Activated naive CD4-positive, alpha-beta T cell treated with anti-CD3 and anti-CD28 coated beads for 36 hours (primary cell): ENCODE measurements at places on chromosomes 2 and 18.

DNA sequence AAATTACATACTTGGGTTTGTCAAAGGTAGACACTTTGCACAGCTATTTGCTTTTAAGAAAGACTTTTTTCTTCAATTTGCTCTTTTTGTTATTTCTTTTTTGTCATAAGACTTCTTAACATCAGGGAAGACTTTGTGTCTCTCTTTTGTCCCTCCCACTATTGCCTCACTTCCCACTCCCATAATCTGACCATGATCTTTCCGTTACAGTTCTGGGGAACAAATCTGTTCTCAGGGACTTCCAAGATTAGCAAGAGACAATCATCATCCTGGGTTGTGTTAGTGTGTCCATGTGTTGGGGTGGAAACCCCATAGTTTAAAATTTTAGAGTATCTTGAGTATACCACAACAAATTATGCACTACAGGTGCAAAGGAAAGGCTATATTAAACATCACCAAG lies 75.3 kb downstream of the REV1 start:
- no peak overlapping the region for H3K4me3 ChIP-seq
- H3K27ac ChIP-seq, result peak overlapping the region; percentile 50
- peaks cover 22% of the 10 kb centered on the region for H3K36me3 ChIP-seq
- no peak for DNase-seq
- no peaks in the 10 kb centered on the region for H3K4me1 ChIP-seq

DNA sequence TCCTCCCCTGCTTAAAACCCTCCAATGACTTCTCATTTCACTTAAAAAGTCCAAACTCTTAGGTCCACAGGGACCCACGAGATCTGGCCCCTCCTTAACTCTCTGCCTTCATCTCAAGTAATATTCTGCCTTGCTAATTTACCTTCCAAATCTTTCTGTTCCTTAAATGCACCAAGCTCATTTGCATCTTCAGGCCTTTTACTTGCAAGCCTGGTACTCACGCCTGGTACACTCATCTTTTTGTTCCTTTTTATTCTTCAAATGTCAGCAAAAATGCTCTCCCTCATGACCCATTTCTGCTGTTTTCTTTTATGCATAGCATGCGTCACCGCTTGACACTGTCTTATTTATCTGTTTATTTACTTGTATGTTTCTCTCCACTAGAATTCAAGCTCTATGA lies 2.7 kb upstream of the WIPF1 start:
- H3K4me1 ChIP-seq, result peaks cover 59% of the 10 kb centered on the region
- H3K27ac ChIP-seq, result peak overlapping the region; percentile 99
- H3K27me3 ChIP-seq, result no peaks in the 10 kb centered on the region
- peak; percentile 32 for DNase-seq
- peak overlapping the region; percentile 10 for H3K4me3 ChIP-seq

DNA sequence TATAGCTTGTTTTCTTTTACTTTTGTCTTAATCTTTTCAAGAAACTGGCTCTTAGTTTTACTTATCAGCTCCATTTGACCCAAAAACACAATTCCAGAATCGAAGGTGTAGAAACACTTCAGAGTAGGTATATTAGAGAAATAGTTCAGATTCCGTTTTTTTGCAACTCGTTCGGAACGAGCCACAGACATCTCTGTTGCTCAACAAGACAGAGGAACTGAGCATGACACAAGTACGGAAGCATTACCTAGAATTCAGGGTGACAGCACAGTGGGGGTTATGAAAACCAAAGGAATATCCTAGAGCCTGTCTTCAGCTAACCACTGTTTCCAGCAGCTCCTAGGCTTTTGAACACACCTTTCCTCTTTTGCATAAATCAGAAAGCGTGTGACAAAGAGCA lies 5.0 kb downstream of the HRH4 start:
- no peak for DNase-seq
- H3K4me3 ChIP-seq, result no peak overlapping the region
- H3K27me3 ChIP-seq, result peaks cover 3% of the 10 kb centered on the region
- H3K27ac ChIP-seq, result no peak overlapping the region
- H3K36me3 ChIP-seq, result no peaks in the 10 kb centered on the region

DNA sequence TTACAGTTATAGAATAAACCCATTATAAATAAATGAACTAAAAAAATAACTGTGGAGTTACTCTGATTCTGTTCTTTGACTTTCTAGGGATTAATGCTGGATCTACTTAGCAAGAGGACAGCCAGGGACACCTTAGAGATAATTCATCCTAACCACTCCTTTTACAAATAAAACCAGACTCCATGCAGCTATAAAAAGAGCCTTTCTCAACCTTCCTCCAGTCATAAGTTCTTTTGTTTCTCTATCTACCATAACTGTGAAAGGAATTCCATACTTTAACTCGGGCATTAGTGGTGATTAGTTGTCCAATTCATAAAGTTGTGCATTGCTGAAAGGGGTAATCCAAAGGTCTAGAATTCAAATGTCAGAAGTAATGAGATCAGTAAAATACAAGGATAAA lies 682.4 kb downstream of the DPP10 start:
- DNase-seq, result no peak
- H3K27ac ChIP-seq, result no peak overlapping the region
- no peaks in the 10 kb centered on the region for H3K27me3 ChIP-seq

- DNase-seq, result no peak
- no peak overlapping the region for H3K4me3 ChIP-seq
- no peaks in the 10 kb centered on the region for H3K4me1 ChIP-seq
Measured at GRCh38 chr2:128423788-128424165, 105.1 kb upstream of the HS6ST1 start.

GRCh38 chr2:216516730-216517350 lies 18.2 kb downstream of the RPL37A start:
- H3K4me1 ChIP-seq, result no peaks in the 10 kb centered on the region
- H3K27me3 ChIP-seq, result no peaks in the 10 kb centered on the region
- no peak overlapping the region for H3K27ac ChIP-seq
- no peak overlapping the region for H3K4me3 ChIP-seq
- H3K36me3 ChIP-seq, result peaks cover 15% of the 10 kb centered on the region

DNA sequence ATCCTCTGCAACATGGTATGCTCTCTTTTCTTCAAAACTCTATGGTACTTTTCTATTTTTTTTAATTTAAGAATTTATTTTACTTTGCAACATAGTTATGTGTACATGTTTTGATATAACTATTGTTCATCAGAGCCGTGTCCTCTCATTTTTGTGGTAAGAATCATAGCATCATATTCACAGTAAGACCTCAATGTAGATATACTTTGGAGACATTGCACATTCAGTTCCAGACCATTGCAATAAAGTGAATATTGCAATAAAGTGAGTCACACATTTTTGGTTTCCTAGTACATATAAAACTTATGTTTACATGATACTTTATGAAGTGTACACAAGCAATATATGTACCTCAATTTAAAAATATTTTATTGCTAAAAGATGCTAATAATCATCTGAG lies 22.7 kb upstream of the LINC00305 start:
- H3K36me3 ChIP-seq, result no peaks in the 10 kb centered on the region
- no peak overlapping the region for H3K4me3 ChIP-seq
- no peaks in the 10 kb centered on the region for H3K27me3 ChIP-seq
- H3K4me1 ChIP-seq, result no peaks in the 10 kb centered on the region
- no peak overlapping the region for H3K27ac ChIP-seq
- no peak for DNase-seq

DNA sequence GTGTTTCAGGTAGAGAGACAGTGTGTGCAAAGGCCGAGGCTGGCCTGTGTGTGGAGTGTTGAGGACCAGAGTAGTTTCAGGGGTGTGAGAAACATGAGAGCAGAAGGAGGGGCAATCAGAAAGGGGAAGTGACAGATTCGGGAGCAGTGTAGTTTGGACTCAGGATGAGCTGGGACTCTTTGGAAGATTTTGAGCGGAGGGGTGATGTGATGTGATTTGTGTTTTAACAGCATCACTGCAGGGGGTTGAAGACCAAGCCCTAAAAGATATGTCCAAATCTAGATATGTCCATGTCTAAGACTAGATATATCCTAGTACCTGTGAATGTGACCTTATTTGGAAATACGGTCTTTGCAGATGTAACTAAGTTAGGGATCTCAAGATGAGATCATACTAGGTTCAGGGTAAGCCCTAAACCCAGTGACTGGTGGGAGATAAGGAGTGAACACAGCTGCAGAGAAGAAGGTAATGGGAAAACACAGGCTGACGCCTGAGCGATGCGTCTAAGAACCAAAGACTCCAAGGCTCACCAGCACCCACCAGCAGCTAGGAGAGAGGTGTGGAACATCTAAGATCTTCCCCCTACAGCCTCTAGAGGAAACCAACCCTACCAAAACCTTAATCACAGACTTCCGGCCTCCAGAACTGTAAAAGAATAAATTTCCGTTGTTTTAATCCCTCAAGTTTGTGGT lies 38.5 kb upstream of the MYO3B start:
- H3K4me3 ChIP-seq, result no peak overlapping the region
- no peak for DNase-seq
- H3K4me1 ChIP-seq, result no peaks in the 10 kb centered on the region
- H3K27ac ChIP-seq, result no peak overlapping the region
- H3K36me3 ChIP-seq, result no peaks in the 10 kb centered on the region

DNA sequence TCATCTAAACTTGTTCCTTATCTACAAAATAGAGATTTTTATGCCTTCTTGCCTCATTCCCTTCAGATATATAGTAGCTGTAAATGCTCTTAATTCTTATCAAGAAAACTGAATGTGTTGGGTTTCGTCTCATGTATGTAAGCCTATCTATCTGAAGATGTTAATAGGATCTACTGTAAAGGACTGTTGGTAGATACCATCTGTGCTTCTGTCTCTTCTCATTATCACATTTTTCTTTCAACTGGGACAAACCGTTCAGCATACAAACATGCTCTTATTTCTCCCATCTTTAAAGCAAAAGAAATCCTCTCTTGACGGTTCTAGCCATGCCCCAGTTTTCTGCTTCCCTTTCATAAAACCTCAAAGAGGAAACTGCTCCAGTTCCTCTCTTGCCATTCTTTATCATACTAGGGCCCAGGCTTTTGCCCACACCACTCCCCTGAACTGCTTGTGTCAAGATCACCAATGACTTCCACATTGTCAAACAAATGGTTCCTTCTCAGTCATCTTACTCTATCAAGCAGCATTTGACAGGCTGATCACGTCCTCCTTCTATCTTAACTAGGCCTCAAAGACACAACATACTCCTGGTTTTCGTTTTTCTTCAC lies 88.7 kb downstream of the ARHGEF33 start:
- H3K4me1 ChIP-seq, result no peaks in the 10 kb centered on the region
- H3K27ac ChIP-seq, result no peak overlapping the region
- DNase-seq, result no peak
- no peaks in the 10 kb centered on the region for H3K36me3 ChIP-seq
- no peaks in the 10 kb centered on the region for H3K27me3 ChIP-seq
- no peak overlapping the region for H3K4me3 ChIP-seq

DNA sequence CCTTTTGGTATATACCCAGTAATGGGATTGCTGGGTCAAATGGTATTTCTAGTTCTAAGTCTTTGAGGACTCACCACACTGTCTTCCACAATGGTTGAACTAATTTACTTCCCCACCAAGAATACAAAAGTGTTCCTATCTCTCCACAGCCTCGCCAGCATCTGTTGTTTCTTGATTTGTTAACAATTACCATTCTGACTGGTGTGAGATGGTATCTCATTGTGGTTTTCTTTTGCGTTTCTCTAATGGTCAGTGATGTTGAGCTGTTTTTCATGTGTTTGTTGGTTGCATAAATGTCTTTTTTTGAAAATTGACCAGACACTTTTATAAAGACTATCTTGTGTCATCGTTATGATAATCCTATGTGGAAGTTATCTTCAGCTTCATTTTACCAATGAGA lies 16.0 kb upstream of the ATP8B1 start:
- H3K36me3 ChIP-seq, result no peaks in the 10 kb centered on the region
- H3K4me1 ChIP-seq, result no peaks in the 10 kb centered on the region
- peaks cover 15% of the 10 kb centered on the region for H3K27me3 ChIP-seq
- no peak for DNase-seq
- no peak overlapping the region for H3K4me3 ChIP-seq
- no peak overlapping the region for H3K27ac ChIP-seq

DNA sequence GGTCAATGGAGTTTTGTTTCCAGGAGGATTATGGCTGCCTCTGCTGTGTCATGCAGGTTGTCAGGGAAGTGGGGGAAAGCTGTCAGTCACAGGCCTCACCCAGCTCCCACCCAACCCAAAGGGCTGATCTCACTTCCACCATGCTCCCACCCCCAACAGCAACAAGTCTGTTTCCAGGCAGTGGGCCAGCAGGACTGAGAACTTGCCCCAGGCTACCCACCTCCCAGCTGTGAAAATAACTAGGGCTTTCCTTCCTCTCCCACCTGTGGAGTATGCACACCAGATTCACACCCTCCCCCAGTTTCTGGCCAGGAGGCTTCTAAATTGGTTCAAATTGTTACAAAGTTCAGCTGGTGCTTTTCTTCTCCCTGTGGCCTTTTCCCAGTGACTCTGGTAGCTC lies 95.6 kb upstream of the ACVR1 start:
- no peak overlapping the region for H3K4me3 ChIP-seq
- H3K27ac ChIP-seq, result no peak overlapping the region
- no peaks in the 10 kb centered on the region for H3K4me1 ChIP-seq
- no peaks in the 10 kb centered on the region for H3K27me3 ChIP-seq
- no peaks in the 10 kb centered on the region for H3K36me3 ChIP-seq
- no peak for DNase-seq

DNA sequence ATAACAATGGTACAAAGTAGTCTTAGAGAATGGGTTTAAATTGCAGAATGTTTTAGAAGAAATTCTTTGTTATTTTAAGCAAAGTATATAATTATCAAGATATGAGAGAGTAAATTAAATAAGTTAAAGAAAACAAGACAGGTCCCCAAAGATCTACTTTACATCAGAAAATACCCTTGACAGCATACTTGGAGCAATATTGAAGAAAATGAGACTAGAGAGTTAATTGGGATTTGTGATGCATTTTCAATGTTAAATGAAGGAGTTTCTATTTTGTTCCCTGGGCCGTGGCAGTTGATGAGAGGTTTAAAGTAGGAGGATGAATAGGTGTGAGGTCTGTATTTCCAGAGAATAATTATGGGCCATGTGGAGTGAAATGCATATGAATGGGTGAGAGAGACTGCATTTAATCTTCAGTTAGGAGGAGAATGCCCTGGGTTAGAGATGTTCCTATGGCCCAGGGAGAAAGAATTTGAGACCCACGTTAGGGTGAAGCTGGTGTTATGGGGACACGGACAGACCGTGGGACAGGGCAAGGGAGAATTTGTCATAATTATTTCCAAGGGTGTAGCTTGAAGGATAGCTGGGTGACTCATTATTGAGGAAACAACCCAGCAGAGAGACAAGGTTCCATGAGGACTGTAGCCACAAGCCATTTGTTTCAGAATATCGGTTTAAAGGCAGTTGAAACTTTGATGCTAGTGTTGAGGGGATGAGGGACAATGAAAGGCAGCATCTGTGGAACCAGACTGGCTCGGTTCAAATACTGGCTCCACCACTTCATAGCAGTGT lies 22.7 kb downstream of the MGAT5 start:
- H3K27ac ChIP-seq, result peak overlapping the region; percentile 44
- no peak for DNase-seq
- H3K27me3 ChIP-seq, result no peaks in the 10 kb centered on the region
- H3K4me3 ChIP-seq, result no peak overlapping the region
- H3K36me3 ChIP-seq, result peaks cover 26% of the 10 kb centered on the region

- no peak overlapping the region for H3K4me3 ChIP-seq
- no peak overlapping the region for H3K27ac ChIP-seq
- no peak for DNase-seq
- no peaks in the 10 kb centered on the region for H3K27me3 ChIP-seq
Measured at GRCh38 chr2:27000228-27000627, 29.8 kb downstream of the MAPRE3 start.
